ENCODE measurements at places on chromosomes 1 and 21. TPM values are rescaled to one million over a fixed set of nuclear protein-coding genes. Genes with fewer than 3 reads are reported as not detected.

The CD160 gene
- total RNA-seq, result 22.3 TPM

The SYT11 gene
- 22.7 TPM for total RNA-seq

DNA sequence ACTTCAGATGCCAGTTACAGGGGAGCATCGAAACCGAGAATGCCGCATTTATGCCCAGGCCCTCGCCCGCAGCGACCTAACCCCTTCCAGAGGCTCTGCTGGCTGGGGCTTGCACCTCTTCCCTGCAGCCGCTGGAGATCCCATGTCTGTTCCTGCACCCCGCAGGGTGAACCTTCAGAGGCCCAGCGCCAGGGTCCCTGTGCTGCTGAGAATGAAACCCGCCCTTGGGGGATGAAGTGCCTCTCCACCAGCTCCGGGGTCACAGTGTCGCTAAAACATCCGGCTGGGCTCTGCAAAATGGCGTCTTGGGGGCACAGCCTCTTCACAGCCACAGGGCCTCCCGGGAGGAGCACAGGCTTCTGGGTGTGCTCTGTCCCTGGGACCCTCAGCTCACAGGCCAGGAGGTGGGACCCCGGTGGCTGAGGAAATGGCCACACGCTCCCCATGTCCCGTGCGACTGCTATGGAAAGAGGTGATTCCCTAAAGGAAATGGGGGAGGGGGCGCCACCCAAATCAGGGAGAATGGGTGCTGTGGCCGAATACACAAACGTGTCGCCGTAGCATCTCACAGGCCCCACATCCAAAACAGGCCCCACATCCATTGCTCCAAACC lies 39.9 kb upstream of the TSPEAR start:
- no peak for DNase-seq

DNA sequence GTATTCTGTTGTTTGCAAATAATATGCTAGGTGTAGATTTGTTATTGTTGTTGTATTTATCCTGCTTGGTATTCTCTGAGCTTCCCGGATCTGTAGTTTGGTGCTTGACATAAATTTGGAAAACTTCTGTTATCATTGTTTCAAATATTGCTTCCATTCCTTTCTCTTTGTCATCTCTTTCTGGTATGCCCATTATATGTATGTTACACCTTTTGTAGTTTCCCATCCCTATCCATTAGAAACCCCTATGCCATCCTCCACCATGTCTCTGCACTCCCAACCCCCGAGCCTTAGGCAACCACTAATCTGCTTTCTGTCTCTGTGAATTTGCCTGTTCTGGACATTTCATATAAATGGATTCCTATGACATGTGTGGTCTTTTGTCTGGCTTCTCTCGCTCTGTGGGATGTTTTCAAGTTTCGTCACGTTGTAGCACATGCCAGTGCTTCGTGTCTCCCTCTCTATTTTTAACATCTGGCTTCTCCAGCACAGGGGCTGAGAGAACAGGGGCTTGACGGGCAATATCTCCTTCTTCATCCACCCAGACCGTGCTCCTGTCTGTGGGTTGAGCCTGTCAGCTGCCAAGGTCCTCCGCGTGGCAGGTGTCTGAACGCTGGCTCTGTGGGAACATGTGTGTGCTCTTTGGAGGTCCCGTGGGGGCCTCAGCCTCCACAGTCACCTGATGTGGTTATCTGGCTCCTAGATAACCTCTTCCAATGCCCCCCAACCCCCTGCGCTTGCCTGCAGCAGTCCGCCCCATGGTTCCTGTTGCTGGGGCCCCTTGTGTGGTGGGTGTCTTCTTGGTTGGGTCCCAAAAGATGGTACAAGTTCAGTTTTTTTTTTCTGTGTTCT lies 32.8 kb upstream of the MAN1C1 start:
- DNase-seq, result no peak

DNA sequence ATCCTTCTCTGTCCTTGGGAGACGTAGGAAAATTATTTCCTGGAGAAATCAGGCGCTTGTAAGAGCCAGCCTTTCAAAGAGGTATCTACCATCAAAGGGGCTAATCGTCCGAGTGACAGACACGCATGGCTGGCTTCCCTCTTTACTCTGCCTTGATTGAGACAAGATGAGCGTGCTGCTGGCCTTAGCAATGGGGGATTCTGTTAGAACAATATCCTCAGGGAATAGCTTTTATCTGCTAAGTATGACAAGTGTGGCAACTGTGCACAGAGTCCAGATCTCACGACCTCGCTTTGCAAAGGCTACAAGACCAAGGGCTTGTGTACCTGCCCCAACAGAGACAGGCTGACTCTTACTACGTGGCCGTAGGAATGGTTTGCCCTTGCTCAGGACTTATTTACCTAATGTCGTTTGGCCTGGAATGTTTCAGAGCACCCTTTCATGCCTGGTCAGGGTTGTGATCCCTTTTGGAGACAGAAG lies 417.1 kb downstream of the KIF26B start:
- DNase-seq, result no peak

- no peak for DNase-seq
These were observed 100.3 kb downstream of the GRIK3 start for GRCh38 chr1:36934061-36934460.

DNA sequence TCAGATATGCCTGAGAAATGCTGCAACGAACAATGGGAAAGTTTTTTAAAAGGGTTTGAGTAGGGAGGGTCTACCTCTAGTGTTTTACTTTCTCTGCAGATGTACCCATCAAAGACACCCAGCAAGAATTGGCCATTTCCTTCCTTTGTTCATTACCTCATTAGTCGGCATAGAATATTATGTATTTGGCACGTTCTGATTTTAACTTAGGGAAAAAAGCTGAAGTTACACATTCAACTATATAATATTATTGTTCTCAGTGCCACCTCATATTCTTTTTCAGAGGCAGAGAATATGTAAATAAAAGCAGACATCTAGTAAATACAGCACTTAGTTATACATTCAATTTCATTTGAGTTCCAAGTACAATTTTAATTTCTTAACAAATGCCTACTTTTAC lies 83.7 kb upstream of the PPP2R5A start:
- no peak for DNase-seq

The MASP2 gene
- total RNA-seq, result 0.18 TPM

DNA sequence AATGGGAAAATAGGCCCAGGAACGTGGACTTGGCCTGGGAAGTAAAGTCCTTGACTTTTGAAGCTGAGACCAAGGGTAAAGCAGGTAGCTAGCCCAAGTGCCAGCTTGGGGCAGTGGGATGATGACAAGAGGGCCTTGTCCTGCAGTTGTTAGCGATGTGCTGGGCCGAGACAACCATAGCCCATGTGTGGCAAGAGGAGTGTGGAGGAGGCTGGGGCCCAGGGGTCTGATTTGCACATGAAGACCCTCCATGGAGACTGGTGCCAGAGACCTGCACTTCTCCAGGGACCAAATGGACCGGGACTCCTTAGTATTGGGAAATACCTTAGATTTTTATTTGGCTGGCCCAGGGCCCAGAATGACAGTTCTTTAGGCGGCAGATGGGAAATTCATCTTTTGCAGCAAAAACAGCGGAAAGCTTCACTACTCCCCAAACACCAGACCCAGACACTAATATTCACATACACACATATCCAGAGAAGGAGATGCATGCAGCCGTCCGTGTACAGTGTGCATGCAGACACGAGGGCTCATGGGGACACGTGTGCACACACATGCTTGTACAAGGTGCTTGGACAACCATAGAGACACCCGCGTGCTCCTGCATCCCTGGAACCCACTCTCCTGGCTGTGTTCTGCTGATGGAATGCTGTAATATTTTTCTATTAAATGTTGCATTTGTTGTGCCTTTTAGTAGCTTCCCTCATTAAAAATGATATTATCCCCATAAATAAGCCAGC lies 78.1 kb upstream of the CSF3R start:
- no peak for DNase-seq

GRCh38 chr1:59397139-59397858 lies 100.4 kb downstream of the FGGY start:
- no peak for DNase-seq

GRCh38 chr1:59936358-59936821 lies 9.8 kb upstream of the CYP2J2 start:
- DNase-seq, result no peak
